ELF-1 (cell line): ENCODE measurements at places on chromosomes 12 and 14.
A peak's percentile ranks its signal among the peaks of the same experiment; 100 is the strongest.

GRCh38 chr12:4471256-4471655 lies 25.6 kb upstream of the FGF6 start:
- no peak for DNase-seq

DNA sequence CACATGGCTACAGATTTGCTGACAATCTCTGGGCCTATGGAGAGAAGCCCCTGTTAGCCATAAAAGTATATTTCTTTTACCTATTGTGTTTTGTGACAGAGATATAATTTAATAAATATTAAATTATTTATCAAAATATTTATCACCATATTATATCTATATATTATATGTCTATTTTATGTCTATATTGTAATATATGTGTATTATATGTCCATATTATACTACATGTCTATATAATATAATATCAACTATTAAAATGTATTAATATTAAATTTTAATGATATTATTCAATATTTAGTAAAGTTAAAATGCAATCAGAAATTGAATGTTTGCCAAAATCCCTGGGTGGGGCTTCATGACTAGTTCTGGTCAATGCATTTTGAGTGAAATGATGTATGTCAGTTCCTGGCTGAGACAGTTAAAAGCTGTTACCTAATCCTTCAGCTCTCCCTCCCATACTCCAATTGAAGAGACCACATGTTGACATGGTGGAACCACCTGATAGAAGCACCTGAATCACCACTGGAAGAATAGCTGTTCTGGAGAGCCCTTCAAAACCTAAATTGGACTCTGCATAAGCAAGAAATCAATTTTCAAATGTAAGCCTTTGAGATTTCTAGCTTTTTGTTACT lies 357.3 kb upstream of the DDHD1 start:
- no peak for DNase-seq

DNA sequence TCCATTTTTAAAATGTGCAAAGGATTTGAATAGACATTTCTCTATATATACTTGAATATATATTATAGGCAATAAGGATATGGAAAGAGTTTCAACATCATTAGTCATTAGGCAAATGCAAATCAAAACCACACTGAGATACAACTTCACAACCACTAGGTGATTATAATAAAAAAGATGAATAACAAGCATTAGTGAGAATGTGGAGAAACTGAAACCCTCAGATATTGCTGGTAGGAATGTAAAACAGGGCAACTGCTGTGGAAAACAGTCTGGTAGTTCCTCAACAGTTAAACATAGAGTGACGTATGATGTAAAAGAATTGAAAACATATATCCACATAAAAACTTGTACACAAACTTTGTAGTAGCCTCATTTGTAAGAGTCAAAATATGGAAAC lies 11.7 kb upstream of the BATF start:
- DNase-seq, result no peak

- no peak for DNase-seq
Observed at GRCh38 chr14:67863223-67863622, 43.6 kb downstream of the RAD51B start.

- DNase-seq, result no peak
Observed at GRCh38 chr12:18723752-18724151, 14.1 kb downstream of the PLCZ1 start.

DNA sequence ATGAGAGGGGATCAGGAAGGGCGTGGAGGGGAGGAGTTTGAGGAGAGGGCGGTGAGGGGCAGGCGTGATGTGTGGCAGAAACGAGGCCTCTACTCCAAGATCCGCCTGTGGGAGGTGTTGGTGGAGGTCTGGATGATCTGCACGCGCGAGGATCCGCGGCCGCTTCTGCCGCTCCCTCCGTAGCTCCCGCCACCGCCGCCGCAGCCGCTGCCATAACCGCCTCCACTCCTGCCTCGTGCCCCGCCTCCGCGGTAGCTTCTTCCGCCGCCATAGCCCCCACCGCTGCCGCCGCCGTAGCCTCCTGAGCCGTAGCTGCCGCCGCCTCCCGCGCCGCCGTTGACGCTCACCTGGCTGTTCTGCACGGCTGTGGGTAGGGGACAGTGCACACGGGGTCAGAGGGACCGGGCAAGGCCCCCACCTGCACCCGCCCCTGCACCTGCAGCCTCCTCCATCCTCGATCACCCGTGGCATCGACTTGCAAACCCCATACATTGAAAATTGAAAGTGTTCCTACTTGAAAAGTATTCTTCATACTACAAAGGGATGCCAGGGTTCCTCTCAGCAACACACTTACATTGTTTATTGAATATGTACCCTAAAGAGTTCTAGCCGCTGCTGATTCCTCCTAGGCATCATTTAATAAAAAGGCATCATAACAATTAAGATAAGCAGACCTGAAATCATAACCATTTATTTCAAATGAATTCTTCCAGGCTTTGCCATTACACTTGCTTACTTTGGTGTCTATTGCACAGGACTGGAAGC lies 11.1 kb upstream of the KRT1 start:
- no peak for DNase-seq

- peak; percentile 56 for DNase-seq
Observed at GRCh38 chr12:24902511-24903328, 46.2 kb downstream of the BCAT1 start.

DNA sequence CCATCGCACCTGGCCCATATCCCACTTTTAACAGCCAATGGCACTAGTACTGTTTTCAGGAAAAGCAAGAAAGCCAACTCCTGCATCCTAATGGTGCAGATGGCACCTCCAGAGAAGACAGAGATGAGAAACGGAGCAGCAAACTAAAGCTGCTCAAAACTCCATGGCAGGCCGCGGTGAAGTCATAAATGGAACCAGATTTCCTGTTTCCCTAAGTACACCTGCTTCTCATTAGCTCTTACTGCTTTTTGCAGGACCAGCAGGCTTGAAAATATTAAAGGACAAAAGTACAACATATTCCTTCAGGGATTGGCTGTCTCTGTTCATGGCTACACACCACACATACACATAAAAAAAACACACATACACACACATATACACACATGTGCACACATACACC lies 36.7 kb upstream of the LGALS3 start:
- no peak for DNase-seq

- DNase-seq, result peak; percentile 5
Observed at GRCh38 chr12:47547077-47547476, 158.8 kb downstream of the RPAP3 start.

DNA sequence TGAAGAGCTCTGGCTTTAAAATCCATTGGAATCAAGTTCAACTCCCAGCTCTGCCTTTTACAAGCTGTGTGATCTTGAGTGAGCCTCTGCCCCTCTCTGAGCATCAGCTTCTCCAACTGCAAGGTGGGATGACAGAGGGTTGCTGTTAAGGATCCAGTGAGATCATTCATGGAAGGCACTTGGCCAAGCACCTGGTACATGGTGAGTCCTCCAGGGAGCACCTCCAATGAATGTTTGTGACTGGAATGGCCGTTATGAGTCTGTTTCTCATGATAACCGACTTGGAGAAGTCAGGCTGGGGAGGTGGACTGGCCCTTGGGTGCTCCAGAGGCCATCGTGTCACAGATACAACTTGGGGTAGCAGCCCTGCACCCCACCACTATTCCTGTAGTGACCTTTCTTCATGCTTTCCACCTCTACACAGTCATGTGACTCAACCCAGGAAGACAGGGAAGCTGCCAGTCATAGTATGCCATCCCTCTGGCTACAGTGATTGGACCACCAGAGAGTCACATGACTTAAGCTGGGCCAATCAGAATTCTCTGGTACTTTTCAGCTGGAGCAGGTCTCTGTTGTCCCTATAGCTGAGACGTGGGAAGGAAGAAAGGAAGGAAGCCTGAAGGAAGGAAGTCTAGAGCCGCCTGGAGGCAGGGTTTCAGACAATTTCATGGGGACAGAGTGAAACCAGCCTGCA lies 146.5 kb upstream of the MYL2 start:
- DNase-seq, result peak; percentile 40

DNA sequence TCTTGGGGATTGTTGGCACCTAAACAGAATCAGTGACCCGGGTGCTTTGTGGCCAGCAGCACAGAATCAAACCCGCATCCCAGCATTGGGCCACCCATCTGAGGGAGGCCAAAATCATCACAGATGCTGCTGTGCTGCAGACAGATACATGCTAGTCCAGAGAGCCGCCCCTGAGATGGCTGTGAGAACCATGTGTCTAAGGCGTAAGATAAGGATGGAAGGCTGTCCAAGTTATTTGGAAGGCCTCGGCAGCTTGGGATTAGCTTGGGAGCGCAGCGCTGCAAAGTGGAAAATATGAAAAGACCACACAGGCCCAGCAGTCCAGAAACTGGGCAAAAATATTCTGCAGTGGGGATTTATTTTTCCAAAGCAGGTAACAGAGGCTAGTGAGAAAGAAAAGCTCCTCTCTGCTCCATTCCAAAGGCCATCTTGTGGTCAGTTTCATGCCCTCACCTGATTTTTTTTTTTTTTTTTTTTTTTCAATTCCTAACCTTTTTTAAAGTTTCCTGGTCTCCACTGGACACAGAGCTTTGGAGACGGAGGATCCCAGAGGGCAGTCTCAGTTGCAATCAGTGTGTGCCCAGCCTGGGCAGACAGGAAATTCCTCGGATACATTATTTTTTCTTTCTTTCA lies 178.9 kb upstream of the BCL2L14 start:
- no peak for DNase-seq
